ENCODE measurements at places on chromosomes 7 and 10. TPM values are rescaled to one million over a fixed set of nuclear protein-coding genes. Genes with fewer than 3 reads are reported as not detected.
A peak's percentile ranks its signal among the peaks of the same experiment; 100 is the strongest.

DNA sequence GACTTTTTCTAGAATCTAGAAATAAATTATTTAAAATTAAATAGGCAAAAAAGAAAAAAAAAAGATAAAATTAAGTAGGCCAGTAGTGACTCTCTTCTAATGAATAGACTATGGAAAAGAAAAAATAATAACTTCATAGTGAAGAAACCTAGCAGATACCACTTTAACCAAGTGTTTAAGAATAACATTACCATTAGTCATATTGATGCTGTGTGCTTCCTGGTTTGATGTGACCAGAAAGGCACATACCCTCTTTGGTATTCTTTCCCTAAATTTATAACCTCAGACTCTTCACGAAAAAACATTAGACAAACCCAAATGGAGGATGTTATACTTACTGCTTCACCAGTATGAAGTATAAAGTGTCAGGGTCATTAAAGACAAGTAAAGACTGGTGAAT, 42.6 kb downstream of the KIF20B start:
- H3K36me3 ChIP-seq, result peaks cover 9% of the 10 kb centered on the region
- H3K27ac ChIP-seq, result no peak overlapping the region
- H3K4me3 ChIP-seq, result no peak overlapping the region
- peaks cover 3% of the 10 kb centered on the region for H3K4me1 ChIP-seq

GRCh38 chr7:123747620-123748141, 1.1 kb downstream of the WASL start:
- H3K27ac ChIP-seq, result peak overlapping the region; percentile 95
- no peaks in the 10 kb centered on the region for H3K4me1 ChIP-seq
- no peak for DNase-seq
- no peaks in the 10 kb centered on the region for H3K36me3 ChIP-seq

Gene BLNK
- total RNA-seq, result 107 TPM

DNA sequence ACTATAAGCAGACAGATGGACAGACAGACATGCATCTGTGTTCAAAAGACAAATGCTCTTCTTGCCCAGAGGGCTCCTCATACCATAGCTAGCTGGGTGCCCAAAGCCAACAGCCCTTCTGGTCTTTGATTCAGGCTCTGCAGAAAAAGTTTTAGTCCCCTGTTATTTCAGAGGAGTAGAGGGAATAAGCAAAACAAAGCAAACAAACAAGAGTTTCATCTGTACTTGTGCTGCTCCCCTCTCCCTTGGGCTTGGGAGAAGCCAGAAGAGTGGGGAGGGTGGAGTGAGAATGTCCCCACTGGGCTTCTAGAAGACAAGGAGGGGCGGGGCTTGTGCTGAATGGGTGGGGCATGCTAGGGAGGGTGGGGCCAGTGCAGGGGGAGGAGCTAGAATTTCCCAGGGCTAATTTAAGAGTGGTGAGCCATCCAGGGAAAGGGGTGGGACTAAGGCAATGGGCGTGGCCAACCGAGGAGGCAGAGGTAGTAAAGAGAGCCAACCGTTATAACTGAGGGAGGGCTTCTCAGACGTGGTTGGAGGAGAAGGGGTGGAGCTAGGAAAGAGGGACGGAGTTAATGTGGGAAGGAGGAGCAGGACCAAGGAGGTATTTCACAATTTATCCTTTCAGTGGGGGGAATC, 101.2 kb upstream of the MGMT start:
- no peaks in the 10 kb centered on the region for H3K36me3 ChIP-seq
- H3K27ac ChIP-seq, result no peak overlapping the region
- no peaks in the 10 kb centered on the region for H3K4me1 ChIP-seq
- DNase-seq, result no peak
- no peak overlapping the region for H3K4me3 ChIP-seq
- no peaks in the 10 kb centered on the region for H3K27me3 ChIP-seq
